ENCODE measurements at places on chromosomes 2 and 18. TPM values are rescaled to one million over a fixed set of nuclear protein-coding genes. Genes with fewer than 3 reads are reported as not detected.

Gene MEP1B
- total RNA-seq, result not detected

Gene XIRP2
- total RNA-seq, result 248 TPM

Gene FZD7
- 24.6 TPM for total RNA-seq

Gene MC5R
- not detected for total RNA-seq

GRCh38 chr2:142270291-142270690, 139.5 kb upstream of the LRP1B start:
- no peak for DNase-seq

DNA sequence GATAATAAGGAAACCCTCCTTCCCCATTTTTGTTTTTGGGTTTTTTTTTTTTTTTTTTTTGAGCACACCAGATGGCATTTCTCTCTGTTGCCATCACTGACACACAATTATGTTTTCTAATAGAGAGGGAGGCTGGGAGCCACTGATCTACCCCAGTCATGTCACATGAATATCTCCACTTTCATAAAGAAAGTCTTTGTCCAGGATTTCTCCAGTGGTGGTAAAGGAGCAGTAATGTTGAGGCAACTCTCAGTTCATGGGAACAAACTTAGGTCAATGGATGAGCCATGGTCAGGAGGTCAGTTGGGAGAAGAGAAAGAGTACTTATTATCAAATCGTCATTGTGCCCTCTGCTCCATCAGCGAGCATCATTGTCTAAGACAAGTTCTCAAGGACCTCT, 603.7 kb downstream of the ARHGAP15 start:
- DNase-seq, result no peak

GRCh38 chr18:31658670-31659575, 25.5 kb downstream of the B4GALT6 start:
- DNase-seq, result no peak
